ENCODE measurements at places on chromosomes 11 and 22.
A peak's percentile ranks its signal among the peaks of the same experiment; 100 is the strongest.

GRCh38 chr11:28773606-28774005 is 665.4 kb downstream of the METTL15 start:
- no peak for ATAC-seq

DNA sequence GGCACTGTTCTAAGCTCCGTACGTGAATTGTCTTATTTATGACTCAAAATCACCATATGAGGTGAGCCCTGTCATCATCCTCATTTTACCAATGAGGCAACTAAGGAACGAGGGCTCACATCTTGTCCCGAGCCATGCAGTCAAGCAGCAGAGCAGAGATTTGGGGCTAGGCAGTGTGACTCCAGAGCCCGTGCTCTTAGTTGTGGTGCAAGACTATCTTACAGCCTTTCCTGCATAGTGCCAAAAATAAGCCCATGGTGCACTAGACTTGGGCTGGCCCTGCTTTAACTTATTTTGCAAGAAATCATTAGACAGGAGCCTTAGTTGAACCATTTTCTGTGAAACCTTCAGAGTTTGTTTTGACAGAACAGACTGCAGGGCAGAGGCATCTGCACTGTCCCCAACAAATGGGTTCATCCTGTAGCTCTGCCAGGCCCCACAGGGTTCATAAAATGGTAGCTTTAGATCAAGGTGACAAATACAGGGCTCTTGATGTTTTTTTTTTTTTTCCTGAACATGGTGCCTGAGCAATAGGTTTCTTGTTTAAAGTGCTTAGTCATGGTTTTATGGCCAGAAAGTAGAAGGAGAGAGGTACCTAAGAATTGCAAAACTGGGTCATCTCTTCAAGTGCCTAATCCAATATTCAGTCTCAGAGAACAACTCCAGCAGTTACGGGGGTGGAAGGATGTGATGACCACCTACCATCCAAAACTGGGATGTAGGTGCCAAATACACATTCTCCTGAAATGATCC is 56.6 kb downstream of the BMAL1 start:
- no peak for ATAC-seq

GRCh38 chr22:20652582-20652981 is 121.3 kb upstream of the SERPIND1 start:
- peak; percentile 42 for ATAC-seq

GRCh38 chr11:116513894-116514293 is 258.9 kb downstream of the BUD13 start:
- ATAC-seq: no peak

DNA sequence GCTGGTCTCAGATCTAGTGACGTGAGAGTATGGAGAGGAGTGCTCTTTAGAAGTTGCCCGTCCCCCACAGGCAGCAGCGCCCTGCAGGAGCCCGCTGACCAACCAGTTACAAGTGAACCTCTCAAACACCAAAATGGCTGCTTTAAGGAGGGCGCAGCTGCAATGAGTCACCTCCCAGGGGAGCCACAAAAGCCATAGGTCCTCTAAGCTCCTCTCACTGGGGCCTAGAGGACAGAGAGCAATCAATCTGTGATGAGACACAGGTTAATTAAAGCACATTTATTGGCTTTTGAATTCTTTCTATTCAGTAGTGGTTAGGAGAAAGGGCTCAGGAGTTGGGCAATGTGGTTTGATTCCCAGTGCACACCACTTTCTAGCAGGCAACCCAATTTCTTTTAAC is 15.5 kb upstream of the RAPSN start:
- ATAC-seq: no peak

DNA sequence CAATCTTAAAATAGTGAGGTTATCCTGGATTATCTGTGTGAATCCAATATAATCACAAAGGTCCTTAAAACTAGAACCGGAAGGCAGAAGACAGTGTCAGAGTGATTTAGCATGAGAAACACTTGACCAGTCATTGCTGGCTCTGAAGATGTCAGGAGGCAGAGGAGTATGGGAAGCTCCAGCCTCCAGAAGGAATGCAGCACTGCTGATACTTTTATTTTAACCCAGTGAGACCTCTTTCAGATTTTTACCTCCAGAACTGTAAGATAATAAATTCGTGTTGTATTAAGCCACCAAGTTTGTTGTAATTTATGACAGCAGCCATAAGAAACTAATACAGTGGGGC is 134.4 kb upstream of the ZC3H12C start:
- no peak for ATAC-seq

GRCh38 chr11:71282581-71283351 is 30.4 kb upstream of the SHANK2 start:
- ATAC-seq: no peak

DNA sequence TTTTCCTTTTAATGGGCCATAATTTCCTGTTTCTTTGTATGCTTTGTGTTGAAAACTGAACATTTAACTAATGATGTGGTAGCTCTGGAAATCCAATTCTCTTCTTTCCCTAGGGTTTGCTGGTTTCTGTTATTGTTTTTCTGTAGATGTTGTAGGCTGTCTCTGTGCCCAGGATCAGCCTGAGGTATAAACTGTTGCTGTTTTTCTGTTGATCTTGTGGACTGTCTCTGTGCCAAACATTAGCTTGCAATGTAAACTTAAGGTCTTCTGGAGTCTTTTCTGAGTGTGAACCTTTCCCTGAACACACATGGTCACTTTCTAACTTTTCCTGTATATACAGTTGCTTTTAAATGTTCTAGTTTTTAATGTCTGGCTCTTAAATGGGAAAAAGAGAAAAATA is 5.9 kb upstream of the TSKU start:
- no peak for ATAC-seq

GRCh38 chr11:122096272-122097112 is 19.5 kb downstream of the BLID start:
- ATAC-seq: no peak

GRCh38 chr11:108927791-108928545 is 263.1 kb downstream of the DDX10 start:
- no peak for ATAC-seq

- ATAC-seq: peak; percentile 29
These were observed 85.5 kb downstream of the NOX4 start for GRCh38 chr11:89405629-89406028.

DNA sequence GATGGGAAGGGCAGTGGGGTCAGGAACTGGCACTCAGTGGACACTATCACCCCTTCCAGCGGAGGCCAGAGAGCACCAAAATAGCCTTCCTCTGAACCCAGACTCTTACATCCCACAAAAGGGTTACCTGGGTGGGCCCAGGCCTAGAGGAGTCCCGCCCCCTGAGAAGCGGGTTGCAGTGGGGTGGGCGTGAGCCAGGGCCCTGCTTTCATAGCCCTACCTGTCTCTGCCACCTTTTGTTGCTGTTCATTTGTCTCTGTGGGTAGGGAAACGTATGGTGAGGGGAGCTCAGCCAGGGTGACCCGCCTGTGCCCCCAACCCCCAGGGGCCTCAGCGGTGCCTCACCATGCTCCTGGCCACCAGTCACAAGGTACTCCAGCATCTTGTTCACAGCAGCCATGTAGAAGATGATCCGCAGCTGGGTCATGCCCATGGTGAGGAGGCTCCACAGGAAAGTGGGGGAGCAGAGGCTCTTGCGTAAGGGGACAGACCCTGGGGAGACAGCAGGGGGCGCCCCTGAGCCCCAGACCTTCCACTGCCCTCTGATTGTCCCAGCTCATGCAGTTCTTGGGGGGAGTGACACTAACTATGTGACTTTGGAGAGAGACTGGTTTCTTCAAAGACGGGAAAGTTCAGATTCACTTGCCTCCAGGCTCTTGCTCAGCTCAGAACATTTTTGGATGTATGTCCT is 24.0 kb downstream of the SLC43A1 start:
- ATAC-seq: no peak

GRCh38 chr22:23784215-23784732 is 2.5 kb upstream of the SMARCB1 start:
- ATAC-seq: no peak

- ATAC-seq: no peak
These were observed 199.7 kb downstream of the C11orf91 start for GRCh38 chr11:33500861-33501479.

- ATAC-seq: peak; percentile 70
These were observed 66.8 kb downstream of the LARGE1 start for GRCh38 chr22:33853200-33854097.

DNA sequence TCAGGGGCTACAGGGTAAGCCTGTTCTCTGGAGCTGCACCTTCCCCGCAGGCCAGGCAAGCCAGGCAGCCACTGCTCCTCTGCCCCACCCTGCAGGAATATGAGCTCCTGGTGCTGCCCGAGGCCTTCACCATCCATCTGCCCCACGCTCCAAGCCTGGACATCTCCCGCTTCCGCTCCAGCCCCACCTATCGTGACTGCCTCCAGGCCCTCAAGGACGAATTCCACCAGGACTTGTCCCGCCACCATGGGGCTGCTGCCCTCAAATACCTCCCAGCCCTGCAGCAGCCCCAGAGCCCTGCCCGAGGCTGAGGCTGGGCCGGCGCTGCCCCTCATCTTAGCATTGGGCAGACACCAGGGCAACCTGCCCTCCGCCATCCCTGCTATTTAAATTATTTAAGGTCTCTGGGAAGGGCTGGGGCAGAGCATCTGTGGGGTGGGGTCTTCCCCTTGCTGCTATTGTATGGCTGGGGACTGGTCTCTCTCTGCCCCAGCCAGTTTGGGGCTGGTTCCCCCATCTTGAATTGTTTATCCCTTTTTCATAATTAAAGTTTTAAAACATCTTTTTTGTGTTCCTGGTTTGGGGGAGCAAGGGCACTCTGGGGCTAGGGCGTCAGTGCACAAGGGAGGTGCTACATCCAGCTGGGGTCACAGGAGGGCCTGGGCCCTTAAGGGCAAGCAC is 6.2 kb downstream of the LARGE2 start:
- no peak for ATAC-seq

- peak; percentile 98 for ATAC-seq
These were observed 16.0 kb downstream of the RBM7 start for GRCh38 chr11:114416441-114416961.

GRCh38 chr11:64713781-64714363 is 9.1 kb downstream of the NRXN2 start:
- ATAC-seq: no peak

- ATAC-seq: no peak
These were observed 134.5 kb downstream of the ADAMTS15 start for GRCh38 chr11:130582981-130583380.

DNA sequence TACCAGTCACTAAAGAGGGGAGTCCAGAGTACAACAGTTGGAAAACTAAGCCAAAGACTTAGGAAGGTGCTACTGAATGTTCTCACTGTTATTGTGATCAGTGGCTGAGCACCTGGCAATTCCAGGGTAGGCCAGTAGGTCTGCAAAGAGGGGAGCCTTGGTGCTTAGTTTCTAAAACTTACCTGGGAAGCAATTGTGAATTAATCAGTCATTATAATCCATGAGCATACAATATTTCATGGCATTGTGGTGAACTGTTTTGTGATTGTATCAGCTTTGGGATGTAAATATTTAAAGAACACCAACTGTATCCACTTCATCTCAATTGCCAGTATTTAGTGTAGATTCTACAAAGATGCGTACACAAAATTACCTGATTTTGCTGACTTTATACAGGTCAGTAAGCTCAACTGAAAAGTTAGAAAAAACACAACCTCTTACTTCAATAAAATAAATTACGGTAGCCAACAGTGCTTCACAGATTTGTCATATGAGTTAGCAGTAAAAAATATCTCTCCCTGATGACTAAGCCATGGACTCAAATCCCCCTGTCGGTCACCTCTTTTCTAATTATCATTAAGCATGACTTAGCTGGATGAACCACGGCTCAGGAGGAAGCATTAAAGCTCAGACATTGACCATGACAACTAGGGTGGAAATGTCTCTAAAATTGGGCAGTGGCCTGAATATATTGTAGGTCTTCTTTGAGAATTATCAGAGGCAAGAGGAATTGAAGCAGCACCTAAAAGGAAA is 30.8 kb upstream of the SORL1 start:
- ATAC-seq: peak; percentile 25

DNA sequence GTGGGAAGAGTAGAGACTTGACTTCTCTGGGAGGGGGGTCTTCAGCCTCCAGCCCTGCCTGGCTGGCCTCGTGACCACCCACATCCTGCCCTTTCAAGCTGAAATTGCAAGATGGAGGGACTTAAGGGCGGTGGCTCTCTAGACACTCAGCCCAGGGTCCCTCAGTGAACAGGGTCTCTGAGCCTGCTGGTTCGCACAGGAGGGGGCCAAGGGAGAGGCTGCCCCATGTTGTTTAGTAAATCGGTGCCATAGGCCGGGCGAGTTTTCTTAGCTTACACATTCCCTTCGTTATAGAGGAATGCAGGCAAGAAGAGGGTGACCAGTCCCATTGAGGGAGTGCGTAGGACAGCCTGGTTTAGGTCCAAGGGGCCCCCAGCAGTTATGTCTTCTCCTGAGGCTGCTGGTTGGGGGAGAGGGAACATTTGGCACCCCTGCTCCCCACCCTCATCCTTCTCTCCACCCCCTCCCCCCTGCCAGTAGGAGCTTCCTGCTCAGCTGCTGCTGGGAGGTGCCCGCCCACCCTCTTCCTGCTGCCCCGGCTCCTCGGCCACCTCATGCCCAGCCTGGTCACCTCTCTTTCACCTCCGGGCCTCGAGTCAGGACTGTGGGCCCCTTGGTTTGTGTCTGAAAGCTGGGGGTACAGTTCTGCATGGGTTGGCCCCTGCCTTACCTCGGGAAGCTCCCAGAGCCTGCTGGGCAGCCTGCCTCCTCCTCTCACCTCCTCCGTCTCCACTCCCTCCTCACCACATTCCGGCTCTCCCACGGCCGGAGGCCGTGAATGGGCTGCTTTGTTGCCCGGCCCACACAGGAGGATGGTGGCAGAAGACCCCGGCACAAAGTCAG is 3.9 kb downstream of the FRMD8 start:
- ATAC-seq: peak; percentile 1

GRCh38 chr22:32811788-32812545 is 10.5 kb downstream of the TIMP3 start:
- ATAC-seq: no peak

DNA sequence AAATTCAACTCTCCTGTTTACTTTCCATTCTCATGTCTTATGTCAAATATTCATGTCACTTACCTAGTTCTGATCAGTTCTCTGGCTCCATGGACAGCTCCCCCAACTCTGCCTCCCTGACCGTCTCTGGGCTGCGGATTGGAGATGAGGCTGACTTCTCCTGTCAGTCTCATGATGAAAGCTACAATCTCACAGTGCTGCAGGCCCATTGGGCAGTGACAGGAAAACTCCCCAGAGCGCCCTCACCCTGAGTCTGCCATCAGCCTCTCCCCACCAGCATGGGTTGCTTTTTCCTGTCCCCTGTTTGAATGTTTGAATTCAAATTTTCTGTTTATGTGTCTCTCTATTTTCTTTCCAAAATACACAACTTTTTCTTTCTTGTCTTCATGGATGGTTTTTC is 63.8 kb upstream of the TOP3B start:
- ATAC-seq: no peak

- no peak for ATAC-seq
These were observed 14.7 kb upstream of the RFPL3 start for GRCh38 chr22:32342977-32343376.

- ATAC-seq: peak; percentile 45
These were observed 1.9 kb upstream of the PEX26 start for GRCh38 chr22:18075720-18076497.

- no peak for ATAC-seq
These were observed 48.2 kb upstream of the CCDC134 start for GRCh38 chr22:41752011-41752970.

- ATAC-seq: no peak
These were observed 81.5 kb upstream of the CLDN5 start for GRCh38 chr22:19605508-19606331.

Measured in esophagus mucosa (tissue), 1 donor.